SW480 (cell line): ENCODE measurements at places on chromosomes 2 and 18.

GRCh38 chr2:30940839-30941238, 133.6 kb upstream of the CAPN13 start:
- DNase-seq = no peak

- DNase-seq = no peak
Observed at GRCh38 chr2:202042444-202042843, 8.8 kb downstream of the FZD7 start.

DNA sequence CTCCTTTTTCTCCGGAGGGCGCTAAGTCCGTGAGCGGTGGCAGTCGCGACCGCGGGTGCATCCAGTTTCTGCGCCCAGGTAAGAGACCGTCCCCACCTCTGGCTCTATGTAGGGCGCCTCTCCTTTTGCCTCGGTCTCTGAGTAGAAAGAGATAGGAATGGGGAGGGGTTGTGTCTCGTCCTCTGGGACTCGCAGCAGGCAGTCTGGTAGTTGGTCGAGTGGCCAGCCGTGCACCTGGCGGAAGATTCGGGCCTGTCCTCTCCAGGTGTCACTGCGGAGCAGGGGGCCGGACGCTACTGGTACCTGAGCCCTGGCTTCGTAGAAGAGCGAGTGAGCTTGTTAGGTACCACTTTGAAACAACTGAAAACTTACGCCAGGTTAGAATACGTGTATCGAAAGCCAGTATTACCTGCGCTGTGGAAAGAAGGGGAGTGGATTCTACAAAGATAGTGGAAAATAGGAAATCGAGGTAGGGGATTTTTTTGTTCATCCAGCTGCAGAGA, 403 bp downstream of the MAP2 start:
- DNase-seq = peak; percentile 63

DNA sequence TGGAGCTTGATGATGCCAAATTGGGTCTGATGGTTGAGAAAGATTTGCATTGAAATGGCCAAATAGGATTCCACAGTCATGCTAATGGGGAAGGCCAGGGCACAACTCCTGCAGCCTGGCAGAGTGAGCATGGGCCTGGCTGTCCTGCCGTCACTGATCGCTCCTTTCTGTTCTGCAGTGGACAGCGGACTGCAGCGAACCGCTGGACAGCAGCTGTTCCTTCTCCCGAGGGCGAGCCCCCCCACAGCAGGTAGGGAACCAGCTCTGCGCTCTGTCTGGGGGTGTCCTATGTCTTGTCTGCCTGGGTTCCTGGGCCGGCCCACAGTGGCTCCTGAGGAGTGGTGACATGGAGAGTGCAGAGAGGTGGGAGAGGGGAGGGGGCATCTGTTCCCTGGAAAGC, 97.6 kb downstream of the CTIF start:
- no peak for DNase-seq

DNA sequence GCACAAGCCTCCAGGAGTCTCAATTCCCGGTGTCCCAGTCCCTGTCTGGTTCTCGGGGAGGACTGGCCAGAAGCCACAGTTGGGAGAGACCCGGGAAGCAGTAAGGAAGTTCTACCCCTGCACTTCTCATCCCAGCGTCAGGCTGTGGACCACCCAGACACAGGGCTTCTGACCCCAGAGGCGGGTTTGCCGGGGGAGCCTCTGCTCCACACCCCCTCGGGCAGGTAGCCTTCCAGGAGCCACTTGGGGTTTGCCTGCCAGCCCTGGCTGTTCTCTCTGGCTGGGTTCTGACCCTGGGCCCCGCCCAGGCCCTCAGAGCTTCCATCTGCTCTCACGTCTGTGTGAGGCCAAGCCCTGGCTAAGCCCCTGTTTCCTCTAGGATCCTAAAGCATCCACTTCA, 94.4 kb upstream of the GPC1 start:
- DNase-seq = no peak

- DNase-seq = no peak
Observed at GRCh38 chr2:240630771-240631547, 5.7 kb downstream of the GPR35 start.

DNA sequence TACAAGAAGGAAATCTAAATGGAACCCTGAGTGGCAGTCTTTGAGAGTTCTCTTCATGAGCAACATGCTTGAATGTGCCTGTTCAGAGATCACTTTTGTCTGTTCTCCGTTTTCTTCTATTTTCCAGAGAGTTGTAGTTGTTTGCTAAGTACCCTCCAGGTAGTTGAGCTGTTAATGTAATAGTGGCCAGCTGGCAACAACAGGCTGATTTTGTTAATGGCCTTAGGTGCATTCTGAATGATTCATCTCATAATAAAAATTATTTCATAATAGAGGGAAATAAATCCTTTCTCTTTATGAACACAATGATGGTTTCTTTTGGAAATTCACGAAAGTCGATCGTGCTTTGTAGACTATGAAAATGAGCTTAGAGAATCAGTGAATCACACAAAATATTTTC, 136.8 kb downstream of the LRP1B start:
- no peak for DNase-seq

GRCh38 chr2:236963631-236964182, 122.0 kb upstream of the COPS8 start:
- DNase-seq = no peak

GRCh38 chr2:85853499-85854165, 35.2 kb downstream of the ST3GAL5 start:
- no peak for DNase-seq

- DNase-seq = no peak
Observed at GRCh38 chr2:148218326-148219075, 197.6 kb downstream of the MBD5 start.

GRCh38 chr2:98833172-98833916, 102.4 kb upstream of the MGAT4A start:
- no peak for DNase-seq

GRCh38 chr2:99481527-99481926, 8.3 kb downstream of the REV1 start:
- DNase-seq = no peak

GRCh38 chr18:63956755-63957154, 7.7 kb downstream of the HMSD start:
- no peak for DNase-seq

DNA sequence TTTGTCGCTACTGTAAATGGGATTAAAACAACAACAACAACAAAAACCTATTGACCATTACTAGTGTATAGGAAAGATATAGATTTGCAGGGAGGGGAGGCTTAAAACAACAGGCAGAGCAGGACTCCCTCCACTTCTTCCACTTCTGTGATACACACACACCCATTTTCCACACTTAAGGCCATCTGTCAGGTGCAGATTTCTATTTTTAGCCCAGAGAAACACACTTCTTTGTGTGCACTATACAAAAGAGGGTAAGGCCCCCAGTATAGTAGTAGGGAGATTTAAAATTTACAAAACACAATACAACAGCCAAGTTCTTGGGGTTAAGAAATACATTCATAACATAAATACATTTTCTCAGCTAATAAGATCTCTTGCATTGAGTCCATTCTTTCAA, 22.4 kb downstream of the PTPN2 start:
- DNase-seq = no peak

- DNase-seq = no peak
Observed at GRCh38 chr2:134717286-134718022, 1.3 kb downstream of the TMEM163 start.

GRCh38 chr2:123532126-123532525, 493.0 kb upstream of the CNTNAP5 start:
- DNase-seq = no peak

DNA sequence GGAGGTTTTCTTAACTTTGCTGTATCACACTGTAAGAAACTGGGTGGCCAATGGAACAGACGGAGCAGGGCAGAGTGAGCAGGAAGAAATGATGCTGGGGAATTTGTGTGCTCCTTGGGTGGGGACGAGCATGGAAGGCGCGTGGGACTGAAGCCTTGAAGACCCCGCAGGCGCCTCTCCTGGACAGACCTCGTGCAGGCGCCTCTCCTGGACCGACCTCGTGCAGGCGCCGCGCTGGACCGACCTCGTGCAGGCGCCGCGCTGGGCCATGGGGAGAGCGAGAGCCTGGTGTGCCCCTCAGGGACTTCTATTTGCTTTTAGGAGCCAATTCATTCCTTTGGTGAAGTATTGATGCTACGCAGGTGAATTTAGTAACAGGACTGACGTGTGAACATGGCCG, 8.9 kb downstream of the TPO start:
- DNase-seq = no peak

DNA sequence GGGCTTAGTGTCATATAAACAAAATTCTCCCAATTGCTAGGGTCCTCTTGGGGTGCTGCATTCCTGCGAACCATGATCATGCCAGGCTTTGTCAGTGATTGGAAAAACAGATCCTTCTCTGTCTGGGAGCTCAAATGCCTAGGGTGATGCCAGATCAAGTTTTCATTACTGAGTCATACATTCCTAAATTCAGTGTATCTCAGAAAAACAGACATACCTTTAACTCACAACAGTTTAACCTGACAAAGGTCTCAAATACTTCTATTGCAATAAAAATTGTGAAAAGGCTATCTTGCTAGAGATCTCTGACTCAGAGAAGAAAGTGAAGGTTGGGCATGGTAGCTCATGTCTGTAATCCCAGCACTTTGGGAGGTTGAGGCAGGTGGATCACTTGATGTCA, 86.9 kb downstream of the SH3YL1 start:
- DNase-seq = no peak

DNA sequence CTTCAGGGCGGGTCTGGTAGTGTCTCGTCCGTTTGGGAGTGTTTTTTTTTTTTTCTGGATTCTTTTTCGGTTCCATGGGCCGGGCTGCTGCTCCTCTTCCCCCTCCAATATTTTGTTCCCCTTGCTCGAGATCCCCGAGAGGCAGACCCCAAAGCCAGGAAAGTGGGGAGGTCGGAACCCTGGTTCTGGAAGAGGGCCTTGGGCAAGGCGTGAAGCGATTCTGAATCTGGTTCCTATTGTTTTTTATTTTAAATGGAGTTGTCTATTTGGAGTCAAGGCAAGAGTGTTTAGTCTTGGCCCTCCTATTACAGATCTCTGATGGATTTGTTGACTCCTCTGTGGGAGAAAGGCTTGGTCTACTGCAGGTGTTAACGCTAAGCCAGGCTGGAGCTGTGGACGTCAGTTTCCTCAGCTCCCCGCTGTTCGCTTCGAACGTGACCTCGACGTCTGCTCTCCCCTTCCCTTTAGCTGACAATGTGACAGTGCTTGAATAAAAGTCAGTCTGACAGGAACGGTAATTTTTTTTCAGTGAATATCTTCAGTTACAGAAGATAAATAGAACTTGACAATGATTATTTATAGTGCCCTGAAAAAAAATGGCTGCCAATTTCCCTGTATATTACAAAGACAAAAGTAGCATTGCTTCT, 683 bp upstream of the DNAJC27 start:
- peak; percentile 85 for DNase-seq

- DNase-seq = no peak
Observed at GRCh38 chr2:201931951-201932350, 101.7 kb upstream of the FZD7 start.

GRCh38 chr2:127007652-127008051, 99.3 kb downstream of the BIN1 start:
- DNase-seq = no peak

DNA sequence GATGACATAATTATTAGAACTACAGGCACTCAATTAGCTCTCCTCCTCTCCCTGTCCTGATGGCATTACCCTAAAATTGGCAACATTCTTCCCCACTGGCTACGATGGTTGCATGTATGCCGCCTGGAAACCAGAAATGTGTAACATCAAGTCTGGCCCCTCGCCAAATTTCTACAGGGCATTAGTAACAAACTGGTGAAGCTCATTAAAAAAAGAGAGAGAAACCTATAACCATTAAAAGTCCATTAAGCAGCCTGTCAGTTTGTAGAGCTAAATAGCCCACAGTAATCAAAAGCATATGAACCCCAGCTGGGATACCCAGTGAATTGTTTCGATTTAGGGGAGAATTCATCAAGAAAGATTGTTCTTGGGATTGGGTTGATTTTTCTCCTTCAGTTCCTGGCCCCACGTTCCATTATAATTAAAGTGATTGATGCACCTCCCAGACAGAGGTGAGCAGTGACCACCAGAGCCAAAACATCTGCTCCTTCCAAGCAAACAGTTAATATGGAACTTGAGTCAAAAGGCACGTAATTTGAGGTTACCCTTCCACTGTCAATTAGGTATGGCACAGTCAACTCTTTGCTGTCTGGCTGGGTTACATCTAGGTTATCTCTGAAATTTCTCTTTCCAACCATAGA, 208.6 kb downstream of the C1D start:
- DNase-seq = no peak

GRCh38 chr2:195408196-195408595, 248.8 kb upstream of the SLC39A10 start:
- DNase-seq = no peak

GRCh38 chr2:235564884-235565530, 71.2 kb downstream of the AGAP1 start:
- no peak for DNase-seq

- DNase-seq = no peak
Observed at GRCh38 chr2:144943293-144943941, 423.5 kb upstream of the ZEB2 start.

- no peak for DNase-seq
Observed at GRCh38 chr2:175362331-175362730, 180.8 kb upstream of the ATP5MC3 start.

- DNase-seq = no peak
Observed at GRCh38 chr2:3076848-3077642, 300.6 kb downstream of the EIPR1 start.

- DNase-seq = no peak
Observed at GRCh38 chr2:75456825-75457224, 103.9 kb downstream of the EVA1A start.

DNA sequence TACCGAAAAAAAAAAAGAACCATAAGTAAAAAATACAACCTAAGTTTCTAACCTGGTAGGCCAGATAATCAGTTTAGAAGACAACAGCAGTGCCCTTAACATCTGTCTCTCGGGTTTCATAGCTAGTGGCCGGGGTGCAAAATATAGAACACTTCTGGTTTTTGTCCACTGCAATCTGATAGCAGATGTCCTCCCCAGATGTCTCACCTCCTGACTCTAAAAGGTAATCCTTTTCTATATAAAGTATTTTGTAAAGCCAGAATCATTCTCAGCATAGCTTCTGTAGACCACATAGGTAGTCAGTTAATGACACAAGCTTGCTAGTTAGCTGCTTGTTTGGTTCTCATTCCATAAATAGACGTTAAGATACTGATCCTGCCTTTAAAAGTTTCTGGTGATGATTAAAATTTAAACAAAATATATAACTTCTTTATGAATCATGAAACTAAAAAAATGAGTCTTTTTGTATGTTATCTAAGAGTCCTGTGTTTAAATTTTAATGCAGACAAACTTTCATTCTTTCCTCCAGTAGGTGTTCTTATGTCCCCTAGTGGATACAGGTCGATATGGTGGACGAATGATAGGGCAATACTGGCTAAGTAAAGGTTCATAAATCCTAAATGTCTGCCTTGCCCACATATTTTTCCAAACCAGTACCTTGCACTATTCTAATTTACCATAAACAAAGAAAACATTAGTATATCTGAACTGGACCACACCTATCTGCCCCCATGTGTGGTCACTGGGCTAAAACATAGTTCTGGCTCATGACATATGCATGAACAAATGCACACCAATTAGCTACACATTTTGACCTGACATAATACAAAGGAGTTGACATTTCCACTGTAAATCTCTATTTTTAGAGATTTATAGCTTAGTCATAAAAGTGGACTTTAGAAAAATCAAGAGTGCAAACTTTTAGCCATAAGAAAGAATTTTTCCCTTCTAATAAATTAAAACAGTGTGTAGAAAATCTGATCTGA, 171.0 kb downstream of the SRBD1 start:
- DNase-seq = peak; percentile 14
